CD4-positive, alpha-beta T cell (primary cell): ENCODE measurements at places on chromosomes 11 and 22. TPM values are rescaled to one million over a fixed set of nuclear protein-coding genes. Genes with fewer than 3 reads are reported as not detected.

- H3K4me3 ChIP-seq = no peak overlapping the region
- peak; percentile 46 for DNase-seq
- H3K27me3 ChIP-seq = no peaks in the 10 kb centered on the region
- peaks cover 46% of the 10 kb centered on the region for H3K36me3 ChIP-seq
Observed at GRCh38 chr11:44621140-44621681, 55.7 kb downstream of the CD82 start.

- H3K4me1 ChIP-seq = no peaks in the 10 kb centered on the region
- DNase-seq = no peak
- no peaks in the 10 kb centered on the region for H3K27me3 ChIP-seq
- H3K36me3 ChIP-seq = peaks cover 6% of the 10 kb centered on the region
Observed at GRCh38 chr22:47124451-47124881, 362.0 kb downstream of the TBC1D22A start.

BACE1 gene
- total RNA-seq = 0.59 TPM

ACR gene
- not detected for total RNA-seq

DNA sequence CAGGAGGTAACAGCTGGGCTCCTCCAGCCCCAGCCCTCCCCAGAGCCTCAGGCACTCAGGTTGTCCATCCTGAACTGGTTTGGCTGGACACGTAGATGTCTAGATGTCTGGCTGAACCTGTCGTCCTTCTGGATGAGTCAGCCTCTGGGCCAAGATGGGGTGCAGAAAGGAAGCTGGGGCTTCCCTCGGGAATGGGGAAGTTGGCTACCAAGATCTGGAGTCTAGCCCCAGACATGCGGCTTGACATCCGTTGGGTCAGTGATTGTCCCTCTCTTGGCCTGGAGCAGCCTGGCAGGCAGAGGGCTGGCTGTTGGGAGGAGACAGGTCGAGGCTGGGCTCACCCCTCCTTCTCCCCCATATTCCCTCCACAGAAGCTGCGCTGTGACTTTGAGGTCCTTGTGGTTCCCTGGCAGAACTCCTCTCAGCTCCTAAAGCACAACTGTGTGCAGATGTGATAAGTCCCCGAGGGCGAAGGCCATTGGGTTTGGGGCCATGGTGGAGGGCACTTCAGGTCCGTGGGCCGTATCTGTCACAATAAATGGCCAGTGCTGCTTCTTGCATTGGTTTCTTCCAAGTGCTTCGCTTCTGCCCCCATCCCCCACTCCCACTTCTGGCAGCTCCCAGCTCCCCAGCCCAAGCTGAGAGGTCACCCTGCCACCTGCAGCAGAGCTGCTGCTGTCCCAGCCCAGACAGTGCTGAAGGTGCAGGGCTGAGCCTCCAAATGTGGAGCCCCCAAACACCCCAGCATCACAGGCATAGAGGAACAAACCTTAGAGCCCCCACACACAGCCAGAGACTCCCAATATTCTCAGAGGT, 1.3 kb downstream of the CST6 start:
- H3K36me3 ChIP-seq = no peaks in the 10 kb centered on the region
- peaks cover 11% of the 10 kb centered on the region for H3K4me1 ChIP-seq
- H3K27ac ChIP-seq = no peak overlapping the region
- peaks cover 23% of the 10 kb centered on the region for H3K27me3 ChIP-seq
- no peak overlapping the region for H3K4me3 ChIP-seq
- no peak for DNase-seq

- no peak overlapping the region for H3K4me3 ChIP-seq
- no peaks in the 10 kb centered on the region for H3K36me3 ChIP-seq
- H3K27me3 ChIP-seq = peaks cover 4% of the 10 kb centered on the region
- no peak overlapping the region for H3K27ac ChIP-seq
Observed at GRCh38 chr22:27028093-27028492, 370.7 kb downstream of the MIAT start.

DNA sequence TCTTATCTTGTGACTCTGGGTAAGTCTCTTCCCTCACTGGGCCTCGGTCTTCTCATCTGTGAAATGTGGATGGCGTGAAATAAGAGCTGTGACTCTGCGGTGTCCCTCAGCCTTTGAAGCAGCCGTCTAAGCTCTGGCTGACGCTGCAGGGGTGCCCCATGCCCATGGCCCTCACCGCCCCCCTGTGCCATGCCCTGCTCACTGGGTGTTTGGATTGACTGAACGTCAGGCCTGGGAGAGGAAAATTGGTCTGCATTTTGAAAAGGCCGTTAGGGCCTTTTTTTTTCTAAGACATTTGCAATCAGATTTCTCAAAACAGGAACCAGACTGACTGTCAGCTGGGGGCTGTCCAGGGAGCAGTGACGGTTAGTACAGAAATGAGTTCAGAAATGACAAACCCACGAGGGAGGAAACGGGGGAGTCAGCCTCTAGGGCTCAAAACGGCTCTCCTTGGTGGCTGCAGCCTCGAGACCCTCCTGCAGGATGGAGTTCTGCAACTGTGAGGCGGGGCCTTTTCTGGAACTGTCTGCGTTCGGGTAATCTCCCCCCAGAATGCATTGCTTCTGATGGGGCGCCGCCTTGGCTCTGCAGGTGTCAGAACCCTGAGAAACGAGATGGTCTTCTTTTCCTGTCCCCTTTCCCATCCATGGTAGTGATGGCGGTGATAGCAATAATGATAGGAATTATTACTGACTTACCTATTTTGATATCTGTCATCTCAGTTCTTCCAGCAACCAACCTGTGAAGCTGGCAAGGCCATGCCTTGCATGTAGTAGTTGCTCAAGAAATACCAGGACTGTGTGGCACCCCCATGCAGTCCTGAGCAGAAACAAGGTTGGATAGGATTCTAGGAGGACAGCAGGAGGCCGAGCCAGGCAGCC, 2.0 kb downstream of the GRK2 start:
- peaks cover 72% of the 10 kb centered on the region for H3K4me1 ChIP-seq
- peak overlapping the region; percentile 96 for H3K4me3 ChIP-seq
- peak overlapping the region; percentile 90 for H3K27ac ChIP-seq
- DNase-seq = peak; percentile 81

- DNase-seq = no peak
- no peaks in the 10 kb centered on the region for H3K4me1 ChIP-seq
- no peak overlapping the region for H3K27ac ChIP-seq
- H3K4me3 ChIP-seq = no peak overlapping the region
- no peaks in the 10 kb centered on the region for H3K36me3 ChIP-seq
Observed at GRCh38 chr11:114745150-114745671, 66.9 kb downstream of the NXPE2 start.

UBQLN3 gene
- total RNA-seq = not detected

- no peaks in the 10 kb centered on the region for H3K36me3 ChIP-seq
- peaks cover 33% of the 10 kb centered on the region for H3K4me1 ChIP-seq
- peak within 1 kb of the TSS; percentile 61 for H3K4me3 ChIP-seq
- H3K27me3 ChIP-seq = no peaks in the 10 kb centered on the region
- H3K27ac ChIP-seq = no peak within 1 kb of the TSS
Observed at GRCh38 chr22:30606455-30607299, at the start of gene TCN2. Gene TCN2, plus strand, starts transcription at chr22:30607174. Its CDS starts 158 bp downstream, at chr22:30607332.

CDC42EP1 gene
- total RNA-seq = not detected

TP53AIP1 gene
- not detected for total RNA-seq

DNA sequence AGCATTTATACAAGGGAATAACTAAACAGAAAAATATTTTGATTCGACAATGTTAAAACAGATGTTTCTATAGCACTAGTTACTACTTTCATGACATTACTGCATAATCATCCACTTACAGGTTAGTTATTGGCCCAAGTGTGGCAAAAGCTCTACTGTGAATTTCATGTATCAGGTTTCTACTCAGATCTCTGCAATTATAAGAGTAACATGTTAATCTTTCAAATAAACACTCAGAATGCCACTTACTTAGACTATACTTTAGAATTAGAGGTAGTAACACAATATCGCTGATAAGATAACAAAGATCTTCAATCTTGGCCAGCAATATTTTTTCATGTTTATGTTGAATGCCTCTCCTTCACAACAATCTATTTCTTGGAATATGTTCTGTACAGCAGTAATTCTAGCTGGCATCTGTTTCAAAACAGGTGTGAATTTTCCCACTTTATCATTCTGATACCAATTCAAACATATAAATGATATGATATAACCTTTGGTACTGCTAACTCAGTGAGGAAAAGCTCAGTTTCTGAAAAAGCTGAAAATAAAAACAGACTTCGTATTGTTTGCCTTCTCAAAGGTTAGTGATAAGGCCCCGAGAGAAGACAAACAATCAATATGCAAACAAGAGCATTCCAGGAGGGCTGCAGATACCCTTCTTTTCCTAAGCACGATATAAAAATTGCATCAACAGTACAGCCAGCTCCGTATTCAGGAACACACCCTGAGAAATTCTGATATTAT, 11.0 kb upstream of the CCDC34 start:
- no peaks in the 10 kb centered on the region for H3K36me3 ChIP-seq
- no peaks in the 10 kb centered on the region for H3K4me1 ChIP-seq
- no peak for DNase-seq
- H3K27me3 ChIP-seq = no peaks in the 10 kb centered on the region

DNA sequence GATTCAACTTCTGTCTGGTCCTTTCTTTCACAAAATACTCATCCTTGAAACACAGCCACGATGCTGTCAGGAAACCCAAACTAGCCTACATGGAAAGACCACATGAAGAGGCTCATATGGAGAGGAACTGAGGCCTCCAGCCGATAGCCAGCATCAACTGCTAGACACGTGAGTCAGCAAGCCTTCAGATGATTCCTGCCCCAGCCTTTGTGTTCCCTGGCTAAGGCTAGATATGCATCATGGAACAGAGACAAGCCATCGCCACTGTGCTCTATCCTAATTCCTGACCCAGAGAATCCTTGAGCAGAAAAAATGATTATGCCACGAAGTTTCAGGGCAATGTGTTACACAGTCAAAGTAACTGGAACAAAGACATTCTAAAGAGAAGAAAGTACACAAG, 75.5 kb downstream of the ENTHD1 start:
- no peak for DNase-seq
- H3K36me3 ChIP-seq = no peaks in the 10 kb centered on the region
- no peak overlapping the region for H3K4me3 ChIP-seq
- no peaks in the 10 kb centered on the region for H3K27me3 ChIP-seq

NXPE4 gene
- total RNA-seq = not detected

GRCh38 chr22:47036936-47037485, 274.6 kb downstream of the TBC1D22A start:
- H3K27me3 ChIP-seq = no peaks in the 10 kb centered on the region
- peaks cover 6% of the 10 kb centered on the region for H3K36me3 ChIP-seq
- DNase-seq = no peak
- no peak overlapping the region for H3K27ac ChIP-seq
- H3K4me1 ChIP-seq = no peaks in the 10 kb centered on the region

NXPE1 gene
- total RNA-seq = not detected
